ENCODE measurements at places on chromosomes 6 and 20. TPM values are rescaled to one million over a fixed set of nuclear protein-coding genes. Genes with fewer than 3 reads are reported as not detected.

- H3K27me3 ChIP-seq, result no peaks in the 10 kb centered on the region
- no peak overlapping the region for H3K4me3 ChIP-seq
- H3K27ac ChIP-seq, result no peak overlapping the region
Measured at GRCh38 chr6:138032571-138032970, 74.6 kb downstream of the PERP start.

GRCh38 chr6:52570291-52570700 lies 6.6 kb downstream of the TRAM2 start:
- no peaks in the 10 kb centered on the region for H3K36me3 ChIP-seq
- no peak overlapping the region for H3K4me3 ChIP-seq
- H3K27ac ChIP-seq, result peak overlapping the region; percentile 3
- peak; percentile 48 for DNase-seq
- no peaks in the 10 kb centered on the region for H3K27me3 ChIP-seq

DNA sequence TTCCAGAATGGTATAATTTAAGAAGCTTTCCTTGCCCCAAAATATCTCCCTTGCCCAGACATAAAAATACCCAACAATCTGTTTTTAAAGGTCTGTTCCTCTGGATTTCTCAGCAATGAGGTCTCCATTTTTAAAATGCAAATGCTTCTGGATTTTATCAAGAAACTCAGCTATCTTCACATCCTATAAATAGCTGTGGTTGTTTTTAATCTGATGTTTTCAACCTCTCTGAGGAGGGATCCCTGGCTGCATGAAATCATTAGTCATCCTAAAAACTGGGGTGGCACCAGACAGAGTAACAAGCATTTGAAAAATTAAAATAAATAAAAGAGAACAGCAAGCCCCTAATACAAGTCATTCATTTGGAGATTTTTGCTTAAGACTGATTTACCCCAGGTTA lies 168.5 kb upstream of the ID4 start:
- H3K4me3 ChIP-seq, result no peak overlapping the region
- no peaks in the 10 kb centered on the region for H3K27me3 ChIP-seq

- peaks cover 7% of the 10 kb centered on the region for H3K36me3 ChIP-seq
- H3K27ac ChIP-seq, result peak overlapping the region; percentile 98
- DNase-seq, result peak; percentile 72
- peaks cover 9% of the 10 kb centered on the region for H3K4me1 ChIP-seq
- H3K4me3 ChIP-seq, result peak overlapping the region; percentile 91
Measured at GRCh38 chr6:53347921-53348370, 804 bp downstream of the ELOVL5 start.

DNA sequence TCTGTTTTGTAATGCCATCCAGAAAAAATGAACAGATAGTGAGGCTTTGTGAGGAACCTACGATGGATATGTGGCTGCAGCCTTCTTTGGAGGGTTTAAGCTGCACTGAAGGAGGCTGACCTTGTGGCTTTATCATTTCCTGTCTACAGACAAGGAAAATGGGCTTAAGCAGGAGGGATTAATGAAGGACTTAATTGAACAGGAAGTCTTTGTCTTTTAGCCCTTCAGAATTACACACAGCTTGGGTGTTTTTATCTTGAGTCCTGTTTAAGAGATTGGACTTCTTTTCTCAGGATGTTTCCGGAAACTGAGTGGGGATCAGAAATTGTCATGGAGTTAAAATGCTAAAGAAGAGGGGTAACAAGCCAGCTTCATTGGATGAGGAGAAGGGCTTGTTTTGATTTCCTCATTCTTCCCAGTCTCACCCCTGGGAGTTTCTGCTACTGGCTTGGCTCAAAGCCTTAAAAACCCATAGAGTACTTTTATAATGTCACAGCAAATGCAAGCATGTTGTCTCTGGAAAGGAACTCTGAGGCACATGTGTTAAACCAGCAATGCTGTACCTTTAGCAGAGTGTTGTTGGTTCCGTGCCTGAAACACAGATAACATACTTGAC lies 193.6 kb downstream of the JARID2 start:
- H3K4me3 ChIP-seq, result no peak overlapping the region
- H3K4me1 ChIP-seq, result peaks cover 91% of the 10 kb centered on the region
- H3K27ac ChIP-seq, result no peak overlapping the region
- H3K36me3 ChIP-seq, result no peaks in the 10 kb centered on the region
- DNase-seq, result no peak

- H3K27me3 ChIP-seq, result no peaks in the 10 kb centered on the region
- no peak overlapping the region for H3K27ac ChIP-seq
- H3K4me3 ChIP-seq, result no peak overlapping the region
- H3K36me3 ChIP-seq, result no peaks in the 10 kb centered on the region
- H3K4me1 ChIP-seq, result no peaks in the 10 kb centered on the region
Measured at GRCh38 chr6:97026298-97026697, 101.8 kb downstream of the KLHL32 start.

The LY6G5B gene
- total RNA-seq, result 13.6 TPM

The PPP1R16B gene
- 9.8 TPM for total RNA-seq

The HNF4A gene
- 0.21 TPM for total RNA-seq

The HACE1 gene
- 12.9 TPM for total RNA-seq

The DNMT3B gene
- 0.86 TPM for total RNA-seq

Data from left lung (tissue), 14 donors.